Fibroblast of the aortic adventitia (primary cell): ENCODE measurements at places on chromosomes 7 and 10.
A peak's percentile ranks its signal among the peaks of the same experiment; 100 is the strongest.

DNA sequence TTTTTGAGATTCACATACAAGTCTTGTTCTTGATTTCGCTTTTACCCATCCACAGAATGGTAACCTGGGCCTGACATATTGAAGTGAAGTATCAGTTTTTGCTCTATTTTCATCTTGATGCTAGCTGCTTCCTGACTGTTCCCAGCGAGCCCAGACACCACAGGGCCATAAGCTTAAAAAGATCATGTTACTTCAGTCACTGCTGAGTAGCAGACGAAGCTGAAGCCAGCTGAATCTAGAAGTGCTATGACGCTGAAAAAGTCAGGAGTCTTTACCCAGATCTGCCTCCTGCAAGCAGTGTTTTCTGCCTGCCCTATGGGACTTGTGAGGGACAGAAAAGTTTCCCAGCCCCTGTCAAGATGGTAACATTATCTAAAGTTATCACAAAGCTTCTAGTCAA, 2.7 kb upstream of the PRXL2A start:
- no peak for DNase-seq

GRCh38 chr7:41568135-41568534, 134.8 kb downstream of the INHBA start:
- no peak for DNase-seq

DNA sequence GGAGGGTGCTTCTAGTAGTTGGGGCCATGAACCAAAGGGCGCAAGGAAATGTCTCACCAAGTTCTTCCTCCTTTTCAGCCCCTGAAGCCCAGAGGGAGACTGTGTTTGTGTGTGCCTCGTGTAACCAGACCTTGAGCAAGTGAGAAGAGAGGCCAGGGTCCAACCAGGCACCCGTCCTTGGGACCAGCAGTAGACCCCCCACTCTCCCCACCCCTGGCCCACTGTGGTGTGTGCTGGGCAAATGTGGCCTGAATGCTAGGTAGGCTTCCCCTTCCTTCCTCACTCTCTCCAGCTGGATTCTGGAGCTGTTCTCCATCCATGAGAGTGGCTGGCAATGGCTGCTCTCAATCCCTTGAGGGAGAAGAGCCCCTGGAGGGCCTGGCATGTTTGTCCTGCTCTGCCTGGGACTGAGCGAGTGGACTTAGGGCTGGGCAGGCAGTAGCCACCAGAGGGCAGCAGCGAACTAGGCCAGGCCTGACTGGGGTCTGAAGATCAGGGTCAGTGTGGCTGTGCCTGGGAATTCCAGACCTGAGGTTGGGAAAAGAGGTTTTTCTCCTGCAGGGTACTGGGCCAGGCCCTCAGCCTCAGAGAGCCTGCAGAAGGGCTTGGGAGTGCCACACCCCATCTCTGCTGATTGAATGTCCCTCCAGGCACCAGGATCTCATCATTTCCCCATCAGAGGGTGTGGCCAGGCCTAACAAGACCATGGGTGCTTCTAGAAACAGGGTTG, 12.5 kb downstream of the SFRP5 start:
- DNase-seq, result peak; percentile 64

GRCh38 chr10:26436848-26437247, 1.3 kb upstream of the APBB1IP start:
- no peak for DNase-seq

GRCh38 chr10:125003901-125004467, 62.1 kb downstream of the ZRANB1 start:
- no peak for DNase-seq

DNA sequence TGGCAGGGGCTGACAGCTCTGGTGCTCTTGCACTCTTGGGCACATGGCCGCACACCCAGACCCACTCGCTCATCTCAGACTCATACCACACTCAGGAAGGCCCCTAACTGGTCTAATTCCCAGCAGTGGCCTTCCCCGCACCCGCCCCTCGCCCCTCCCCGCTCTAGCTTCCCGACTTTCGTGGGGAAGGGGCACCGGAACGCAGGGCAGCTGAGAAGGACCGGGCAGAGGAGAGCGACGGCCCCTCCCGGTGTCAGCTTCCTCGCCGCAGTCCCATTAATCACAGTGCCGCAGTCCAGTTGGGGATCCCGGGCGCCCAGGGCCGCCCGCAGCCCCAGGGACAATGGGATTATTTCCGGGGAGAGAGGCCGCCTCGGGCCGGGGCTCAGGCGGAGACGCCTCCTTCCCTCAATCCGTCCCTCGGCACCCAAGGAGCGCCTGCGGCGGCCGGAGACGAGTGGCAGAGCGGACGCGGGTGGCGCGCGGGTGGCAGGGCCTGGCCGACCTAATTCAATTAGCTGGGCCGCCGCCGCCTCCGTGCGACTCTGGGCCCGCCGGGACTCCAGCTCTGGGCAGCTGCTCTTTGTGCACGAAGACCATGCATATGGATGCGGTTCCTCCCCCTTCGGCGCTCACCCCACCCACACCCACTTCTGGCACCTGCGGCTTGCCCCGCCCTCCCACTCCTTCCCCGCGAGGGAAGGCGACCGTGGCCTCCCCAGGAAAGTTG, 7.8 kb upstream of the TLX1 start:
- DNase-seq, result no peak
